ENCODE measurements at places on chromosomes 5 and 9. TPM values are rescaled to one million over a fixed set of nuclear protein-coding genes. Genes with fewer than 3 reads are reported as not detected.
A peak's percentile ranks its signal among the peaks of the same experiment; 100 is the strongest.

The MYOZ3 gene
- 0.64 TPM for total RNA-seq

The AK3 gene
- total RNA-seq: 33.7 TPM

The SOHLH1 gene
- not detected for total RNA-seq

The CD74 gene
- total RNA-seq: 3.1 TPM

DNA sequence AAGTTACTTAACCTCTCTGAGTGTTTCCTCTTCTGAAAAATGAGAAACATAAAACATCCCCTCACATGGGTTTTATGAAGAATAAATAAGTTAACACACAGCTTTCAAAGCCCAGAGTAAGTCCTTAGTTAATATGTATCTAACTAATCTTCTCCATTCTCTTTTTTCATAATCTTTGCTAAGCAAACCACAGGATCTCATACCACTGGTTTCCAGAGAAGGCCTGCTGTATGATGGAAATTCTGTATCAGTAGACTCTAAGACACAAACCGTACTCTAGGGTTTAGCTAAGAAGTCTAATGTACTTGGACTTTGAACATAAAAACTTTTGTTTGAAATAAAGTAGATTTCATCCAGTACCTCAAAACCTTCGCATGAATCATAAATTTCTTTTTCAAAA lies 307.9 kb downstream of the SPOCK1 start:
- no peak overlapping the region for H3K27ac ChIP-seq
- H3K36me3 ChIP-seq: no peaks in the 10 kb centered on the region
- peaks cover 2% of the 10 kb centered on the region for H3K27me3 ChIP-seq

DNA sequence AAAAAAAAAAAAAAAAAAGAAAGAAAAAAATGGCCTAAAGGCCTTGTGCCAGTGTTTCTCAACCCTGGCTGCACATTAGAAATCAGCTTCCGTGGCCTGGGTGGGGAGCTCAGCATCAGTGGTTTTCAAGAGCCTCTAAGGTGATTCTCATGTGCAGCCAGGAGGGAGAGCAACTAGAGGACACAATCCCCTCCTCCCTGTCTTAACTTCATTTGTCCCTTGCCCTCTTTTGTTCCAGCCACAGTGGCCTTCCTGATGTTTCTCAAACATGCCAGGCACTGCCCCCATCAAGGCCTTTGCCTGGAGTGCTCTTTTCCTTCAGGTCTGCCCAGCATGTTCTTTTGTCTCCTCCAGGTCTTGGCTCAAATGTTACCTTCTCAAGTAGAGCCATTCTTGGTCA lies 42.4 kb downstream of the HOMER1 start:
- DNase-seq: no peak
- no peak overlapping the region for H3K4me3 ChIP-seq
- H3K36me3 ChIP-seq: no peaks in the 10 kb centered on the region
- no peak overlapping the region for H3K27ac ChIP-seq
- H3K4me1 ChIP-seq: peaks cover 4% of the 10 kb centered on the region
- peaks cover 3% of the 10 kb centered on the region for H3K27me3 ChIP-seq

DNA sequence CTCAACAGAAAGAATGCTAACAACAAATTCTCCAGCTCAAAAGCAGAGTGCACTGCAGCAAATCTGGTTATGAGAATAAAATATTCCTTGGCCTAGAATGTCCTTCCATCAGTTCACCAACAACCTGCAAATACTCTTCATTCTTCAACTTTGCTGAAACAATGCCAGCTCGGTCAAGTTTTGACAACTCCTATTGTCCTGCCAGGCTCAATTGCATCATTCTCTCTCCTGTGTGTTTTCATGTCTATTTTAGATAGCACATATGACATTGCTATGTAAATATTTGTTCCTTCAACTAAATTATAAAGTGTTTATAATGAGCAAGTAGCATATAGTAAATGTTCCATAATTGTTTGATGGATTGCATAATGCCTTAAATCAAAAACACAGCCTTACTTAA lies 463.8 kb downstream of the TLE1 start:
- no peak overlapping the region for H3K4me3 ChIP-seq
- peaks cover 12% of the 10 kb centered on the region for H3K4me1 ChIP-seq
- no peak overlapping the region for H3K27ac ChIP-seq
- no peaks in the 10 kb centered on the region for H3K36me3 ChIP-seq
- DNase-seq: no peak

DNA sequence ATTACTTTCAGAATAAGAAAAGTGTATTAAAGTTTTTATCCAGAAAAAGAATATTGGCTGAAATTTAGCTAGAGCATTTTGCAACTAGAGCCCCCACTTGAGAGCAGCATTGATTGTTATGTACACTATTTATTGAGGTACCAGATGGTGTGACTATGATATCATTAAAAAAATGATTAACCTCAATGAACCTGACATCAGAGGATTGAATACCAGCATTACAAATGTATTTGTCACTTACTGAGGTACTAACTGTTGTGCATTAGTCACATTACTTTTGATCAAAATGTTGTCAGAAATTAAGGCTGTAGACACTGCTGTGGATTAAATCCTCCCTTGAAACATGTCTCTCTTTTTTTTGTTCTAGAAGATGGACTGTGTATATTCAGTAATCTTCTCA lies 127.8 kb upstream of the DHFR start:
- H3K27ac ChIP-seq: no peak overlapping the region
- peaks cover 2% of the 10 kb centered on the region for H3K27me3 ChIP-seq
- peaks cover 3% of the 10 kb centered on the region for H3K4me1 ChIP-seq
- no peaks in the 10 kb centered on the region for H3K36me3 ChIP-seq
- H3K4me3 ChIP-seq: no peak overlapping the region
- DNase-seq: no peak

- DNase-seq: no peak
- H3K27ac ChIP-seq: no peak overlapping the region
- H3K4me3 ChIP-seq: no peak overlapping the region
- H3K4me1 ChIP-seq: peaks cover 8% of the 10 kb centered on the region
- peaks cover 4% of the 10 kb centered on the region for H3K36me3 ChIP-seq
Observed at GRCh38 chr5:80865551-80865950, 94.6 kb upstream of the RASGRF2 start.

GRCh38 chr9:131399972-131400371 lies 6.1 kb downstream of the PRRC2B start:
- H3K4me3 ChIP-seq: peak overlapping the region; percentile 1
- DNase-seq: no peak
- peaks cover 10% of the 10 kb centered on the region for H3K27me3 ChIP-seq
- no peaks in the 10 kb centered on the region for H3K36me3 ChIP-seq

DNA sequence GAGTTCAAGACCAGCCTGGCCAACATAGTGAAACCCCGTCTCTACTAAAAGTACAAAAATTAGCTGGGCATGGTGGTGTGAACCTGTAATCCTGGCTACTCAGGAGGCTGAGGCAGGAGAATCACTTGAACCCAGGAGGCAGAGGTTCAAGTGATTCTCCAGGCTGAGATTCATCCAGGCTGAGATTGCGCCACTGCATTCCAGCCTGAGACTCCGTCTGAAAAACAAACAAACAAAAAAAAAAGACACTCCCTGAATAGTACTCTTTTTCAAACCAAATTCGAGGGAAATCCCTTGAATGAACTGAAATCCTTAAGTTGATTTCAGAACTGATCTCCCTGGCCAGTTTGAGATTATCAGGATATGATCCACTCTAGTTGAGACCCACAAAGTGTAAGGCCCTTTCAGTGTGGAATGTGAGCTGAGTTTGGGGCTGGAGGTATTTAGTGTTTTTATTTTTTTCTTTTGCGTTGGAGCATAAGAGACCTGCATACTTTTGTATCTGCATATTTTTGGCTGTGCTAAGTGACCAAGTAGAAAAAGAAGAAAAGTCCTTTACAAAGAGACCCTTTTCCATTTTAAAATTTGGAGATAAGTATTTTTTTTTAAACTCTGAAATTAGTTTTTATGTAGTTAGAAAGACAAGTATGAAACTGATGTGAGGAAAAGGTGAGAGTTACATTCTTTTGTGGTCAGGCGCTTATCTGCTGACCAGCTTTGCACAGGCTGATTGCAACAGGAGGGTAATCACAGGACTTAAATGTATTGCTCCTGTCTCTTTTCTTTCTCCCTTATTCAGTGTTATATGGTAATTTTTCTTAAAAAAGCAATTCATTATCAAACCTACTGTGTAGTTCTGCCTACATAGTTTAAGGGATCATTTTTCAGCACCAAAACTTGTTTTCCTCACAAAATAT lies 42.9 kb downstream of the TMEFF1 start:
- H3K27me3 ChIP-seq: peaks cover 2% of the 10 kb centered on the region
- no peak for DNase-seq
- no peaks in the 10 kb centered on the region for H3K4me1 ChIP-seq
- H3K4me3 ChIP-seq: no peak overlapping the region
- H3K27ac ChIP-seq: no peak overlapping the region

DNA sequence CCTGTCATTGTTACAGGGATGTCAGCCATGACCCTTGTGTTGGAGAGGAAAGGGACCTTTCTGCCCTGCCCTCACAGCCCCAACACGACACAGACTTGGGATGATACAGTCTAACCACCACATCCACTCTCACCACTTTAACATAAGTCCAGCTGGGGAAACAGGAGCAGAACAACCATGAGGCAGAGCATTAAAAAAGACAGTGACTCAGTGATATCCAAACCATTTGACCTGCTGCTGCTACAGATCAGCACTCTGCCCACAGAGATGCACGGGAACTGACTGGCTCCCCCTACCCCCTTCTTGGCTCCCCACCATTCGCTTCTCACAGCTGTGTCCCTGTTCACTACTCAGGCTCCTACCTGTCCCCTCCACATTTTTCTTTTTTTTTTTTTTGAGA lies 458.6 kb downstream of the ZNF608 start:
- H3K27me3 ChIP-seq: peaks cover 2% of the 10 kb centered on the region
- H3K27ac ChIP-seq: no peak overlapping the region
- no peaks in the 10 kb centered on the region for H3K4me1 ChIP-seq

GRCh38 chr5:172788771-172789686 lies 18.0 kb upstream of the DUSP1 start:
- no peak for DNase-seq
- H3K4me3 ChIP-seq: no peak overlapping the region
- no peak overlapping the region for H3K27ac ChIP-seq
- no peaks in the 10 kb centered on the region for H3K36me3 ChIP-seq

DNA sequence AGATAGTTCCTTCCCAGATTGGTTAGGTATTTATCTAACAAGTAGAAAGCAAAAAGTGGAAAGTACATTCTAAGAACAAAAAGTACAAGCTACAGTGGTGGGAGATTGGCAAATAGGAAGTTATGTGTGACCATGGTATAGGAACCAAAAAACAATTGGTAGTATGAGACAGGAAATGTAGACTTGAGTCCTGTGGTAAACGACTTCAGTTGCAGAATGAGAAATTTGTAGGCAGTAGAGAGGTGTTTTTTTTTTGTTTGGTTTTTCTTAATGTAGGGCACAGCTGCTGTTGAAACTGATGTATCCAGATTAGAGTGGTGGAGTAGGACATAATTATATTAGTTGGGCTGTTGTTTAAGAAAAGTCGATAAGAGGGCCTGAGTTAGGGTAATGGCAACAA lies 72.0 kb downstream of the CCNH start:
- H3K4me1 ChIP-seq: no peaks in the 10 kb centered on the region
- H3K27ac ChIP-seq: no peak overlapping the region
- H3K27me3 ChIP-seq: no peaks in the 10 kb centered on the region
- DNase-seq: no peak

DNA sequence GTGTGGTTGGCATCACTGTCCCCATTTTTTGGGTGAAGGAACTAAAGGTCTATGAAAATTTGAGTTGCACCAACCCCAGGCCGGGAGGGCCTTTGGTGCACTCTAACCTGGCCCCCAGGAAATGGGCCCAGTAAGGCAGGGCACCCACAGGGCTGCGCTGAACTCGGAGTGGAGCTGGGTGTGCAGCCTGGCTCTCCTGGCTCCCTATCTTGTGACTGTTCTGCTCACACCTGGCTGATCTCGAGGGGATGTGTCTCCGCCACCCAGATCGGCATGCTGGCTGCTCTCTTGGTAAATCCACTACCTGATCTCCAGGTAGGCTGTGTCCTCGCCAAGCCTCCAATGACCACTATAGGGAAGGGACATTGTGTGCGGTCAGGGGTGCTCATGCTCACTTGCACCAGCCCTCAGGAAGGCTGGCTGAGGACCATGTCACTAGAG lies 259.8 kb downstream of the NSG2 start:
- no peaks in the 10 kb centered on the region for H3K4me1 ChIP-seq
- no peak for DNase-seq
- no peak overlapping the region for H3K27ac ChIP-seq
- no peak overlapping the region for H3K4me3 ChIP-seq
- H3K27me3 ChIP-seq: peaks cover under 1% of the 10 kb centered on the region

DNA sequence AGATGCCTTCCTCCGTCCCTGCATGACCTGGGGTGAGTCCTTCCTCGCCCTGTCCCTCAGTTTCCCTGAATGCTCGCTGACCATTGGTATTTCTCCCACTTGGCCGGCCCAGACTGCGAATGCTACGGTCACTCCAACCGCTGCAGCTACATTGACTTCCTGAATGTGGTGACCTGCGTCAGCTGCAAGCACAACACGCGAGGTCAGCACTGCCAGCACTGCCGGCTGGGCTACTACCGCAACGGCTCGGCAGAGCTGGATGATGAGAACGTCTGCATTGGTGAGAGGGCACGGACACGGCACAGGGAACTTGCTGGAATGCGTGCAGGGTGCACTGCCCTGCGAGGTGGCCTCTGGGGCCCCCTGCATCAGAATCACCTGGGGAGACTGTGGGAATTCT lies 77.1 kb downstream of the NTNG2 start:
- no peak overlapping the region for H3K4me3 ChIP-seq
- H3K27ac ChIP-seq: peak overlapping the region; percentile 22
- no peaks in the 10 kb centered on the region for H3K36me3 ChIP-seq
- peaks cover 12% of the 10 kb centered on the region for H3K27me3 ChIP-seq

- H3K27me3 ChIP-seq: peaks cover 6% of the 10 kb centered on the region
- no peak overlapping the region for H3K27ac ChIP-seq
- H3K36me3 ChIP-seq: no peaks in the 10 kb centered on the region
- H3K4me3 ChIP-seq: no peak overlapping the region
- H3K4me1 ChIP-seq: peaks cover 12% of the 10 kb centered on the region
Observed at GRCh38 chr5:176676361-176676824, 29.1 kb downstream of the TSPAN17 start.

DNA sequence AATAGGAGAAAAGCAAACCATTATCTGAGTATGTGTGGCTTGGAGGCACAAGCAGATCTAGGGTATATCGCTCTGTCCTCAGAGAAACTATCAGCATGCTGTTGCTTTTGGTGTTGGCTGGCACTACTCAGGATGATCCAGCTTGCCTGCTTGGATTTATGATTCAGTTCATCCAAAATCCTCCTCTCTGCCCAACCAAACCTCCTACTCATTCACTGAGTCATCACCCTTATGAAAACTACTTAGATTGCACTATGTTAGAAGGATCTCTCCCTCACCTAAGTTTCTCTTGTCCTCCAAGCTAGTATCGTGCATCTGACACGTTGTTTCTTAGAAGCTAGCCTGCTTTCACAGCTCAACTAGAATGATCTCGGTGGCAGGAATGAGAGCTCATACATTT lies 14.2 kb upstream of the ZBED3 start:
- DNase-seq: no peak
- H3K4me1 ChIP-seq: peaks cover 3% of the 10 kb centered on the region
- H3K27ac ChIP-seq: no peak overlapping the region
- no peaks in the 10 kb centered on the region for H3K27me3 ChIP-seq
- H3K36me3 ChIP-seq: no peaks in the 10 kb centered on the region

Data from glutamatergic neuron (in vitro differentiated cells).